ENCODE measurements at places on chromosomes 2 and 18.

DNA sequence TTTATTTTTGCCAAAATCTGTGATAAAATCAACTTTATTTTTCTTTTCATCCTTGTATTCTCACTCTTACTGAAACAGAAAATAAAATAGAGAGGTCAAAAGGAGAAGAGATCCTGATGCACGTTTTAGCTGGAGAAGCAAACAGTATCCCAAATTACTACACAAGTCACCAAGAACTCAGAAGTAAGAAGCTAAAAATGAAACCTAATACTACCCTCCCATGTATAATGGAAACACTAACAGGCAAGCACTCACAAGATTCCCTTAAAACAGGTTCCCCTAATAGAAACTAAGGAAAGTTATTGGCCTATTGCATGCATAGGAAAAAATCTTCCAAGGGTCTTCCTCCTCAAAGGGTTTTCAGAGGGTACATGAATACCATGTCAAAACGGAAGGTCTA is 927.0 kb downstream of the ERBB4 start:
- DNase-seq: no peak

DNA sequence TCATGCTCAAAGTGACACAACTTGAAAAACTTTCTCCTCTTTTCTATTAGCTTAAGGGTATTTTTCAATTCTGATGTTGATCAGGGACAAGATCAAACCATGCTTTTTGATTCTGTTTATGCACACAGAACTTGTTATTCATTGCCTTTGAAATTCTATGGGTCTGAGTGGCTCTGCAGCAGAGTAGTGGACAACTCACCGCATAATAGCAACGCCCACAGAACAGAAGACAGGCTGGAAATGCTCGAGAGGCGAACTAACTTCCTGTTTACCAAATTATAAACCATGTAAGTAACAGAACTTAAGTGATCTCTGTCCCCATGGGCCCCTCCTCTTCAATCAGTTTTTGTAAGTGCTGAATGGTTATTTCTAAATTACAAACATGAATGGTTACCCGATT is 131.2 kb downstream of the CBLN2 start:
- no peak for DNase-seq

DNA sequence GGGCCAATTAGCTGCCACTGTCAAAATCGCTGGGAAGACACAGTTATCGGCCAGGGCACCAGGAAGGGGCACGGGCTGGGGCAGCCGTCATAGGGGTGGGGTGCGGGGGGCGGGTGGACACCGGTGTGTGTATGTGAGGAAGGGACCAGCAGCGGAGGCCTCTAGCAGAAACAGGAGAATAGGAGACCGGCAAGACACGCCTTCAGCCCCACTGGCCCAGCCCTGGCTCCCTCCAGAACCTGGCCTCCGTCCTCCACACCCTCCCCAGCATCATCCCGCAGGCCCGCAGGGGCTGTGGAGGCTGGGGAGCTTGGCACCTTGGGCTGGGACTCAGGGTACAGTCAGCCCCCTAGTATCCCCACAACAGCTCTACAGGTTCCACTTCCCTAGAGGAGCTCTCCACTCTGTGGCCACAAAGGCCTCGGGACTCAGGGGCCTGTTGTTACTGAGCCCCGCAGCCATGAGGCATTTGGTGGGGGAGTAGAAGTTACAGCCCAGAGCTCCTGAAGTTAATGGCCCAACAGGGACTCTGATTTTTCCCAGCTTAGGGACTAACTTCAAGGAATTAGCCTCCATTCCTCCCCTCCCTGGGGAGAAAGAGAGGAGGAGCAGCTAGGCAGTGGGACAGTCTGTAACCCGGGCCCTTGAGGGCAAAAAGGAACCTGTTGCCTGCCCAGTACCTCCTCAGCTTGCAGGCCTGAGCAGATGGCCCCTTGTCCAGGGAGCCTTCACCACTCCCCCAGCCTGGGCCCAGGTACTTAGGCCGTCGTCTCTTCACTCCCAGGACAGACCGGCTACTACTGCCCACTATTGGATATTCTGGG is 19.9 kb downstream of the SH2D6 start:
- no peak for DNase-seq

GRCh38 chr2:151040039-151040438 is 221.6 kb downstream of the RBM43 start:
- no peak for DNase-seq

DNA sequence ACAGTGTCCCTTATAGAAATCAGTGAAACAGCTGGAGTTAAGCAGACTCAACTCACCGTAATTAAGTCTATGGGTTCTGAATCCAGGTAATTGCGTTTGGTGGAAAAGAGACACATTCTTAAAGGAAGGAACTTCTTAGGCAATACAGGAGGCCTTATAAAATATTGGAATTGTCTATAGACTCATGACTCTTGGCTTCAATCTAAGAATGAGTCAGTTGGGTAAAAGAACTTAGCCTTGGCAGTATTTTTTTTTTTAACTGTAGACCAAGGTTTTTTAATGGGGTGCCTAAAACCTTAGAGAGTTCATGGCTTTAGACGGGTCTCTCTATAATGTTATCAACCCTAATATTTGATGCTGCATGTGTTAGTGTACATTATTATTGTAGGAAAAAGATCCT is 47.6 kb downstream of the CCDC85A start:
- no peak for DNase-seq

GRCh38 chr2:234324116-234324515 is 172.8 kb downstream of the ARL4C start:
- DNase-seq: no peak

DNA sequence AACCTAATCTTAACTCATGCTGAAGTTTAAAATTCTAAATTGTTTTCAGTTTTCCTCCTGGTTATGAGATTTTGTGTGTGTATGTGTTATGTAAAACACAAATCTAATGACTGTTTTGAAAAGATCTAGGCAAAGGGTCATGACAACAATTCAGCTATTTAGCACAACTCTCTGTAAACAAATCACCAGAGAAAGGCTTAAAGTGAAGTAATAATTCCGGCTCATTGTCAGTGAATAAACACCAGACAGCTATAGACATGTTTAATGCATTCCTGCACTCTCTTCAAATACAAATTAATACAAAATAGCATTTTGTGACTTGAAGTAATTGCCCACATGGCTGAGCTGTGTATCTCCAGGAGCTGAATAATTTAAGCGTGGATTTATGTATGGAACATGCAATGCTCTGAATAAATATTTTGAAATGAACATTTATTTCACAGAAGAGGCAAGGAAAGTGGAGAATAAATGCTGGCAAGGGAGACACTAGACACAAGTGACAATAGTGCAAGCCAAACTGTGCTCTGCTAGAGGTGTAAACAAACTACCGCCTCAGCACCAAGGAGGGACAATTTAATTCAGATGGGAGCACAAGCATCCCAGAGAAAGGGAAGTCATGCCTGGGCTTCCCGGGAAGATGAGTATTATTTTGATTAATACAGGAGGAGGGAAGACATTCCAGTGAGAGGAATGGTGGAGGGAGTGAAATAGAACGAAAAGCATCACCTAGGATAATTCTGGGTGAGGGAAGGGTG is 133.6 kb upstream of the XPO1 start:
- no peak for DNase-seq

GRCh38 chr2:133369901-133370658 is 198.2 kb downstream of the NCKAP5 start:
- DNase-seq: no peak

GRCh38 chr18:47775961-47776360 is 154.5 kb downstream of the SMAD2 start:
- DNase-seq: no peak

DNA sequence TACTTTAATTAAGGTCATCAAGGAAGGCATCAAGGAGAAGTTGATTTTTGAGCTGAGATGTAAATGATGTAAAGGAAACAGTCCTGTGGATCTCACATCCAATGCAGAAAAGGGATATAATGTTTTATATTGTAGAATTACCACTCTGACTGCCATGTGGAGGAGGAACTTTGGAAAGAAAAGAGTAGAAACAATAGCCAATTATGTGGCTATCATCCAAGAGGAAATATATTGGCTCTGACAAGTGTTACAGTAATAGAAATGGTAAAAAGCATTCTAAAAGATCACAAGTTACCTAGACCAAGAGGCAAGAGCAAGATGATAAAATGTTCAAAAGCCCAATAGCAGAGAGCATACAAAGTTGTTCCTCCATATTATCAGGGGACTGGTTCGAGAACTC is 26.8 kb downstream of the BARD1 start:
- no peak for DNase-seq

DNA sequence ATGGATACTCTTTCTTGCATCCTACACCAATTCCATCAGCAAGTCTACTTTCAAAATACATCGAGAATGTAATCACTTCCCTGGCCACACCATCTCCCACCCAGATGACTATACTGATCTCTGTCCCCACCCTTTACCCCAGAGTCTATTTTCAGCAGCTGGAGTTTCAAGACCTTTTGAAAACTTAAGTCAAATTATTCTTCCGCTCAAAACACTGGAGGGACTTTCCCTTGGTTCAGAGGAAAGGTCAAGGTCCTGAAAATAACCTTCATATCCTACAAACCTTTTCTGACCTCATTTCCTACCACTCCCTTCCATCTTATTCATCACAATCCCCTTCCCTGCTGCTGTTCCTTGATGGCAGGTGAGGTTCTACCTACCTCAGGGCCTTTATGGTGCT is 58.8 kb upstream of the LYPD6 start:
- DNase-seq: no peak

DNA sequence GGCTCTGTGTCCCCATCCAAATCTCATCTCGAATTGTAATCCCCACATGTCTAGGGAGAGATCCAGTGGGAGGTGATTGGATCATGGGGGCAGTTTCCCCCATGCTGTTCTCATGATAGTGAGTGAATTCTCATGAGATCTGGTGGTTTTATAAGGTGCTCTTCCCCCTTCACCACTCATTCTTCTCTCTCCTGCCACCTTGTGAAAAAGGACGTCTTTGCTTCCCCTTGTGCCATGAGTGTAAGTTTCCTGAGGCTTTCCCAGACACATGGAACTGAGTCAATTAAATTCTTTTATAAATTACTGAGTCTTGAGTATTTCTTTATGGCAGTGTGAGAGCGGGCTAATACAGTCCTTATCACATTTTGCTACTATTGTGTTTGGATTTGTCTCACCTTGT is 177.6 kb upstream of the SLC39A10 start:
- DNase-seq: no peak

- no peak for DNase-seq
Observed at GRCh38 chr2:162210385-162210784, 32.9 kb downstream of the FAP start.

DNA sequence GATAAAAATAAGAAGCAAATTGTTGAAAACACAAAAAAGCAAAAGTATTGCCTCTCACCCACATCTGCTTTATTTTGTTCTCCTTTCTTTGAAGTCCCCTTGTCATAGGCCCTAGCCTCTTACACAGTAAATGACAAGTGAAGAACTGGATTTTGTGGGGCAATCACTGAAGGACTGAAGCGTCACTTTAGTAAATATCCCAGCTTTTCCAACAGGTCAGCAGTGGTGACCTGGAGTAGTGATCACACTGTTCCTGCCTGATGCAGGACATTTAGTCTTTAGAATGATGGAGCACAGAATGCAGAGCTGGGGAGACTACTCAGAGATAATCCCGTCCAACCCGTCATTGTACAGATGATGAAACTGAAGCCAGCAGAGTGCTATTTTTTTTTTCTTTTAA is 28.1 kb upstream of the TDRD15 start:
- DNase-seq: no peak

- no peak for DNase-seq
Observed at GRCh38 chr2:39121523-39122063, 742 bp upstream of the SOS1 start.

- no peak for DNase-seq
Observed at GRCh38 chr2:200469708-200470211, 40.1 kb downstream of the KCTD18 start.

- DNase-seq: no peak
Observed at GRCh38 chr2:167471332-167471731, 583.1 kb downstream of the XIRP2 start.

- DNase-seq: no peak
Observed at GRCh38 chr2:24722141-24722790, 70.9 kb downstream of the PTRHD1 start.

DNA sequence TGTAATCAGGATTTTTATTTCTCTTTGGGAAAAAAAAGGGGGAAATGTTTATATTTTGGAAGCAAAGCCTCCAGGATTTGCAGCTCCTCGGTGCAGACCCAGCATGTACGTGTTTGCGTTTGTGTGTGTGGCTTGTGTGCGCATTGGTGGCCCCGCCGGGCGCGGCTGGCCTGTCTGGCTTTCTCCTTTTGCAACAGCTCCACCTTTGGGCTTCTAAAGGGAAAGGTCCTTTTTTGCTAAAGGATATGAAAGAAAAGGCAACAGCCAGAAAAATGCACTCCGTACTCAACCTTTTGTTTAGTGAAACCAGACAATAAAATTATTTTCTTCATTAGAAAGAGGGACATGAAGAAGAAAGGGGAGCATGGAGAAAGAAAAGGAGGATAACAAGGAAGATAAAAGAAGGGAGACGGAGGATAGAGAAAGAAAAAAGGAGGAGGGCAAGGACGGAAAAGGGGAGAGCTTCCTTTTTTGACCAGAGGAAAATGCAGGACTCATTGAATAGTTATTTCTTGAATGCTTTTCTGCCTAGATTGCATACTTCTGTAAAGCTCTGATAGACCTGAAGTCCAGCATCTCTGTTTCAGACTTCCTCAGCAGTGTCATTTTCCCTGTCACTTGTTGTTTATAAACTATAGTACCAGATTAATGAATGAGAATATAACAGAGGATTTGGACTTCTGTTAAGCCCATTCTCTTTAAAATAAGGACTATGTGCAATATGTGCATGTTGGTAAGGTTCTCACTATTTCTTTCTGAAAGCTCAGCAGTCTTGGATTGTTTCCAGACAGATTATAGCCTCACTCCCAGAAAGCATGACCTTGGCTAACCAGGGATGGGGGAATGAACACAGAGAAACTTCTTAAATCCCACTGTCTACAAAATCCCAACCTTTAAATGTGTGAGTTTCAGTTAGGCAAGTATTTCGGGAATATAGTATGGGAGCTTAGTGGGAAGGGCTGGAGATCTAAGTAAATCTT is 563.1 kb upstream of the PIK3C3 start:
- DNase-seq: no peak

DNA sequence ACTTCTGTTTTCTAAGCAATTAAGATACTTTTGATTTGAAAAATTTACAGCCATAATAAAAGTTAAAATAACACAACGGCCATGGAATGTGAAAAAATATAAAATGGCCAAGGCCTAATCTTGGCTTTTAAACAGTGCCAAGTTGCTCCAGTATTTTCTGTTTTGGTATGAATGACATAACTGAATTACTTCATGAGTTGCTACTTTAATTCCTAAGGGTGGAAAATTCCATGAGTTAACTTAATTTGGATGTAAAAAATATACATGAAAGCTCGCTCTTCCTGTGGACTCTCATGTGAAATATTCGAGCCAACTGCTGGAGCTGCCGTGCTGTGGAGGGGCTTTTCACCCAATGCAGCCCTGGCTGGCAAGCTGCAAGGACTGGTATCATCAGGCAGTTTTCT is 286.0 kb upstream of the CCDC68 start:
- no peak for DNase-seq

Data from CD4-positive, alpha-beta T cell treated with Interleukin-15 for 4 hours (primary cell).